ENCODE measurements at places on chromosomes 1 and 21. TPM values are rescaled to one million over a fixed set of nuclear protein-coding genes. Genes with fewer than 3 reads are reported as not detected.

DNA sequence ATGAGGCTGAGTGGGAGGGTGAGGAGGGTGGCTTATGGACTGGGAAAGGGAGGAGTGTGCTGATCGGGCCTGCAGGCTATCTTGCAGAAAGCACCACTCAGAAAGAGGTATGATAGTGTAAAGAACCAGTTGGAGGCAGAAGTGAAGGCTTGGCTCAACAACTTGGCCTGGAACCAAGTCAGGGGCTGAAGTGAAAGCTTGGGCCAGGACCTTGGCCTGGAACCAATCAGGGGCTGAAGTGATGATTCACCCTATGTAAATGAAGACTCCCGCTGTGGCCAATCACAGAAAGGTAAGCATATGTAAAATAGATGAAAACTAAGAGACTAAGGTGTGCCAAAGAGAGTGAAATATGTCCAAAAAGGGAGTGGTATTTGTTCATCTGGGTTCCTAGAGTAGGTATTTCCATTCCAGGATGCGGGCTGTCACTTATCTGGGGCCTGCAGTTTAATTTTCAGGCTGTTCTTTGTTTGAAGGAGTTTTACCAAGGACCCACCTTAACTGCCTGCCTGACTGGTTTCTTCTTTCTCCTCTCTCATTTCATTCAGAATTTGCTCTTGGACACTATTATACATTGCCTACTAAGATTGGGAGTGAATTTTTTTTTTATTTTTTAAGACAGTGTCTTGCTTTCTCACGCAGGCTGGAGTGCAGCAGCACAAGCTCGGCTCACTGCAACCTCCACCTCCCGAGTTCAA, 5.1 kb upstream of the RFX5 start:
- peaks cover 6% of the 10 kb centered on the region for H3K4me1 ChIP-seq
- DNase-seq, result no peak
- H3K36me3 ChIP-seq, result no peaks in the 10 kb centered on the region

- H3K36me3 ChIP-seq, result no peaks in the 10 kb centered on the region
- DNase-seq, result no peak
- H3K27me3 ChIP-seq, result no peaks in the 10 kb centered on the region
- H3K4me1 ChIP-seq, result no peaks in the 10 kb centered on the region
- H3K4me3 ChIP-seq, result no peak overlapping the region
Observed at GRCh38 chr1:192916021-192916420, 107.2 kb downstream of the RGS2 start.

GRCh38 chr1:51976846-51977602, 13.5 kb downstream of the RAB3B start:
- H3K4me3 ChIP-seq, result no peak overlapping the region
- no peaks in the 10 kb centered on the region for H3K36me3 ChIP-seq
- H3K27me3 ChIP-seq, result peaks cover 8% of the 10 kb centered on the region

DNA sequence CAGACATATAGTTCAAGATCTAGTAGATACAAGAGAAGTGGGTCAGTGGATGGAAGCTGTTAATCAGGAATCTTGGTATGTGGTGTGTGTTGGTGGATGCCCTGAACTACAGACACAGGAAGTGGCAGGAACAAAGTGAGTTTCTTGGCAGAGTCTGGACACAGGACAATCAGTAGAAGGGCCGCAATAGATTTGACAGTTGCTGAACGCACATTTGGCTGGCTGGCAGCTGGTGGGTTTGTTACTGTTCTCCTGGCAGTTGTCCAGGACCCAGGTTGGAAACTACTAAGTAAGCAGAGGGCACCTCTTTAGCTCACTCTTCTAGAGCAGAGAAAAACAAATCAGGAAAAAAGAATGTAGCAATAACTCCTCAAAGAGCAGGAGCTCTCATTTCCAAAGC, 13.2 kb downstream of the KRTAP26-1 start:
- no peaks in the 10 kb centered on the region for H3K36me3 ChIP-seq
- no peak overlapping the region for H3K27ac ChIP-seq
- no peaks in the 10 kb centered on the region for H3K4me1 ChIP-seq

DNA sequence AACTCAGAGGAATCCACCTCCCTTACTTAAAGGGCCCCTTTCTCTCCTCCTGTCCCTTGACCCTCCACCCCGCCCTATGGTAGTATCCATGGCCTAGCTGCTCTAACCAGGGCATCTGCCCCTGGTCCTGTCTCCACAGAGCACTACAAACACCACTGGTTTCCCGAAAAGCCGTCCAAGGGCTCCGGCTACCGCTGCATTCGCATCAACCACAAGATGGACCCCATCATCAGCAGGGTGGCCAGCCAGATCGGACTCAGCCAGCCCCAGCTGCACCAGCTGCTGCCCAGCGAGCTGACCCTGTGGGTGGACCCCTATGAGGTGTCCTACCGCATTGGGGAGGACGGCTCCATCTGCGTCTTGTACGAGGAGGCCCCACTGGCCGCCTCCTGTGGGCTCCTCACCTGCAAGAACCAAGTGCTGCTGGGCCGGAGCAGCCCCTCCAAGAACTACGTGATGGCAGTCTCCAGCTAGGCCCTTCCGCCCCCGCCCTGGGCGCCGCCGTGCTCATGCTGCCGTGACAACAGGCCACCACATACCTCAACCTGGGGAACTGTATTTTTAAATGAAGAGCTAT, 1.7 kb downstream of the BTG2 start:
- peak overlapping the region; percentile 99 for H3K4me3 ChIP-seq
- H3K27ac ChIP-seq, result peak overlapping the region; percentile 99
- no peak for DNase-seq
- H3K36me3 ChIP-seq, result peaks cover 39% of the 10 kb centered on the region

DNA sequence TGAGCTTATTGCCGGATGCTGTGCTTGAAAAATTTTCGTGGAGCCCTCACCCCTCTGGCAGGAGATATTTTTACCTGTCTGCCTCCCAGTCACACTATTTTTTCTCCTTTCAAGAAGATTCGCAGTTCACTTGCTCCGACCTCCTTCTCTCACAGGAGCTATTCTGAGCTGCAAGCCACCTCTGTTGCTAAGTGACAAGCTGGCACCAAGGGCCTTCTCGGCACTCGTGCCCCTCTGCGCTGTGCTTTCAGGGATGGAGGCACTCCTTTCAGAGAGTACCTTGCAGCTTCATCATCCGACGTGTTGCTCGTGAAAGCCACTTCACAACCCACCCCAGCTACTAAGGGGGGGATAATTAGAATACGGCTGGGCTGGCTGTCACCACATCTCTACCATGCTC, 11.6 kb downstream of the SLC6A17 start:
- H3K27ac ChIP-seq, result no peak overlapping the region
- H3K4me1 ChIP-seq, result no peaks in the 10 kb centered on the region
- no peak for DNase-seq
- no peaks in the 10 kb centered on the region for H3K36me3 ChIP-seq

DNA sequence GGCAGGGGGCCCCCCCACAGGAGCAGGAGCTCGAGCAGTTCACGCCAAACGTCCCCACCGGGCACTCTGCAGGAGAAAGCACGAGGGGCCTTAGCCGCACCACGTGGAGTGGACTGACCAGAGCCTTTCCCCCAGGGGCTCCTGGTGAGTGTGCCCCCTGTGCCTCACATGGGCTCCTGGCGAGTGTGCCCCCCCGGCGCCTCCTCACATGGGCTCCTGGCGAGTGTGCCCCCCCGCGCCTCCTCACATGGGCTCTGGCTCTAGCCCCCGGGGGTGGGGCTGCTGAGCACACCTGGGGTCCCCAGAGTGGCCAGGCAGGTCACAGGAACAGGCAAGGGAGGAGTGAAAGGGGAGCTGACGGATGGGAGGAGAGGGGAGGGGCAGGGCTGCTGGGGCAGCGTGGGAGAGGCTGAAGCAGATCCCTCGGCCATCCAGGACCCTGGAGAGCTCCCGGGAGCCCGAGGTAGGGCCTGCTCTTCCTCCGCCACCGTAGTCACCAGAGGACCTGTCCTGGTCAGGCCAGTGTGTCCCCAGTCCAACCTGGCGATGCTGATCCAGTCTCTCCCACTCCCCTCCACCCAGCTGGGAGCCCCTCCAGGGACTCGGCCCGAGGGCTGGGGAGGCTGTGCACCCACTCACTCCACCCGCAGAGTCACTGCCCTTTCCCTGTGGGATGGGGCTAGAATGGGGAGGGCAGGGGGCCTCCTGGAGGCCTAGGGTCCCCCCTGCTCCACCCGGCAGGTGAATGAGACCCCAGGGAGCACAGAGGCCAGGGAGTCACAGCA, 47.6 kb downstream of the ARHGEF16 start:
- no peak overlapping the region for H3K27ac ChIP-seq
- no peaks in the 10 kb centered on the region for H3K27me3 ChIP-seq
- H3K36me3 ChIP-seq, result peaks cover 58% of the 10 kb centered on the region
- H3K4me3 ChIP-seq, result no peak overlapping the region
- DNase-seq, result peak; percentile 82

DNA sequence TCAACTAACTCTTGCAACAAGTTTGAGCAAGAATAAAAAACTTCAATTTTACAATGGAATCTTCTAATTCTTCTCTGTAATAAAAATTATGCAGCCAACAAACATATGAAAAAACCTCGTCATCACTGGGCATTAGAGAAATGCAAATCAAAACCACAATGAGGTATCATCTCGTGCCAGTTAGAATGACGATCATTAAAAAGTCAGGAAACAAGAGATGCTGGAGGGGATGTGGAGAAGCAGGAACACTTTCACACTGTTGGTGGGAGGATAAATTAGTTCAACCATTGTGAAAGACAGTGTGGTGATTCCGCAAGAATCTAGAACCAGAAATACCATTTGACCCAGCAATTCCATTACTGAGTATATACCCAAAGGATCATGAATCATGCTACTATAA, 327.5 kb upstream of the LYPLAL1 start:
- H3K27me3 ChIP-seq, result no peaks in the 10 kb centered on the region
- DNase-seq, result no peak
- no peaks in the 10 kb centered on the region for H3K36me3 ChIP-seq
- H3K4me1 ChIP-seq, result peaks cover 9% of the 10 kb centered on the region
- no peak overlapping the region for H3K4me3 ChIP-seq
- H3K27ac ChIP-seq, result no peak overlapping the region

- no peaks in the 10 kb centered on the region for H3K27me3 ChIP-seq
- peaks cover 40% of the 10 kb centered on the region for H3K36me3 ChIP-seq
- peak; percentile 59 for DNase-seq
- no peak overlapping the region for H3K4me3 ChIP-seq
- peak overlapping the region; percentile 13 for H3K27ac ChIP-seq
- peaks cover 14% of the 10 kb centered on the region for H3K4me1 ChIP-seq
Observed at GRCh38 chr21:32483293-32483595, 70.7 kb downstream of the EVA1C start.

GRCh38 chr1:68506386-68506785, 9.5 kb upstream of the DEPDC1 start:
- no peak overlapping the region for H3K27ac ChIP-seq

- no peak overlapping the region for H3K27ac ChIP-seq
- no peak overlapping the region for H3K4me3 ChIP-seq
- no peaks in the 10 kb centered on the region for H3K4me1 ChIP-seq
- peaks cover 4% of the 10 kb centered on the region for H3K27me3 ChIP-seq
Observed at GRCh38 chr1:214017191-214017982, 29.6 kb downstream of the PROX1 start.

- no peak overlapping the region for H3K4me3 ChIP-seq
- no peak overlapping the region for H3K27ac ChIP-seq
- peaks cover 23% of the 10 kb centered on the region for H3K4me1 ChIP-seq
- no peak for DNase-seq
Observed at GRCh38 chr1:25793585-25794170, 6.3 kb upstream of the SELENON start.

- peak; percentile 29 for DNase-seq
- no peaks in the 10 kb centered on the region for H3K27me3 ChIP-seq
- no peaks in the 10 kb centered on the region for H3K4me1 ChIP-seq
- no peak overlapping the region for H3K4me3 ChIP-seq
- no peak overlapping the region for H3K27ac ChIP-seq
- H3K36me3 ChIP-seq, result peaks cover 43% of the 10 kb centered on the region
Observed at GRCh38 chr1:154990276-154990675, 3.1 kb upstream of the LENEP start.

The LRRC38 gene
- total RNA-seq, result not detected

The TGFB2 gene
- 10.2 TPM for total RNA-seq

The OR2G6 gene
- total RNA-seq, result not detected

The ANKRD65 gene
- total RNA-seq, result 22.3 TPM

The DR1 gene
- total RNA-seq, result 52.3 TPM

The PTPN7 gene
- 8.5 TPM for total RNA-seq

The LORICRIN gene
- not detected for total RNA-seq
